ENCODE measurements at places on chromosomes 4 and X. TPM values are rescaled to one million over a fixed set of nuclear protein-coding genes. Genes with fewer than 3 reads are reported as not detected.

GRCh38 chrX:27444093-27444908 is 18.8 kb downstream of the PPP4R3C start:
- DNase-seq, result no peak
- no peak overlapping the region for H3K4me3 ChIP-seq
- no peaks in the 10 kb centered on the region for H3K4me1 ChIP-seq
- no peaks in the 10 kb centered on the region for H3K27me3 ChIP-seq
- no peaks in the 10 kb centered on the region for H3K36me3 ChIP-seq
- no peak overlapping the region for H3K27ac ChIP-seq

GRCh38 chr4:55545641-55546505 is 836 bp downstream of the CLOCK start:
- H3K27me3 ChIP-seq, result no peaks in the 10 kb centered on the region
- peak; percentile 92 for DNase-seq
- H3K27ac ChIP-seq, result peak overlapping the region; percentile 61

- no peak for DNase-seq
- H3K4me3 ChIP-seq, result no peak overlapping the region
- H3K36me3 ChIP-seq, result no peaks in the 10 kb centered on the region
- no peaks in the 10 kb centered on the region for H3K27me3 ChIP-seq
- H3K4me1 ChIP-seq, result peaks cover 5% of the 10 kb centered on the region
These were observed 59.0 kb downstream of the ZNF827 start for GRCh38 chr4:145879598-145879997.

DNA sequence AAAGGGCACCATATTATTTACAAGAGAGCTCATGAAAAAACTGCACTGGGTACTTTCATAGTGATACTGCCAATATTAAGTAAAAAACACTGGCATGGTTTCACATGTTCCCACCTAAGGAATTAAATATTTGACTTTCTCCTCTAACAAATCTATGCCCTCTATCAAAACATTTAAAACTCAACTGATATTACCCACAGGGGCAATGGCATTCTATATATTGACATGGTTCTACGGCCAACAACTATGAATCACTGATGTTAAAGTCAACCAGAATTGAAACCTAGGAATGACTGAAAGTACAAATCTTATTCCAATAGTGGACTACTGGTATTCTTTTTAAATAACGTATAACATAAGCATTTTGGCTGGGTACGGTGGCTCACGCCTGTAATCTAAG is 28.2 kb downstream of the PHKA2 start:
- H3K36me3 ChIP-seq, result no peaks in the 10 kb centered on the region
- DNase-seq, result no peak

GRCh38 chrX:105527759-105528158 is 294.6 kb upstream of the NRK start:
- DNase-seq, result no peak
- H3K27ac ChIP-seq, result no peak overlapping the region
- peaks cover 2% of the 10 kb centered on the region for H3K4me1 ChIP-seq
- no peak overlapping the region for H3K4me3 ChIP-seq
- H3K27me3 ChIP-seq, result no peaks in the 10 kb centered on the region

DNA sequence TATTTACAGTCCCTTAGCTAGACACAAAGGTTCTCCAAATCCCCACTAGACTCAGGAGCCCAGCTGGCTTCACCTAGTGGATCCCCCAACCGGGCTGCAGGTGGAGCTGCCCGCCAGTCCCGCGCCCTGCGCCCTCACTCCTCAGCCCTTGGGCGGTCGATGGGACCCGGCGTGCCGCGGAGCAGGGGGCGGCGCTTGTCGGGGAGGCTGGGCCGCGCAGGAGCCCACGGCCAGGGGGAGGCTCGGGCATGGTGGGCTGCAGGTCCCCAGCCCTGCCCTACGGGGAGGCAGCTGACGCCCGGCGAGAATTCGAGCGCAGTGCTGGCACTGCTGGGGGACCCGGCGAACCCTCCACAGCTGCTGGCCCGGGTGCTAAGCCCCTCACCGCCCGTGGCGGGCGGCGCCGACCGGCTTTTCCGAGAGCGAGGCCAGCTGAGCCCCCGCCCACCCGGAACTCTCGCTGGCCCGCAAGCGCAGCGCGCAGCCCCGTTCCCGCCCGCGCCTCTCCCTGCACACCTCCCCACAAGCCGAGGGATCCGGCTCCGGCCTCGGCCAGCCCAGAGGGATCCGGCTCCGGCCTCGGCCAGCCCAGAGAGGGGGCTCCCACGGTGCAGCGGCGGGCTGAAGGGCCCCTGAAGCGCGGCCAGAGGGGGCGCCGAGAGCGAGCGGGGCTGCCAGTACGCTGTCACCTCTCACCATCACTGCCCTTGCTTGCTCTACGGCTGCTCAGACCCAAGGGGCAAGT is 39.4 kb downstream of the WFS1 start:
- no peak for DNase-seq
- H3K36me3 ChIP-seq, result peaks cover 2% of the 10 kb centered on the region
- H3K27ac ChIP-seq, result no peak overlapping the region
- no peaks in the 10 kb centered on the region for H3K27me3 ChIP-seq
- no peak overlapping the region for H3K4me3 ChIP-seq
- H3K4me1 ChIP-seq, result no peaks in the 10 kb centered on the region

DNA sequence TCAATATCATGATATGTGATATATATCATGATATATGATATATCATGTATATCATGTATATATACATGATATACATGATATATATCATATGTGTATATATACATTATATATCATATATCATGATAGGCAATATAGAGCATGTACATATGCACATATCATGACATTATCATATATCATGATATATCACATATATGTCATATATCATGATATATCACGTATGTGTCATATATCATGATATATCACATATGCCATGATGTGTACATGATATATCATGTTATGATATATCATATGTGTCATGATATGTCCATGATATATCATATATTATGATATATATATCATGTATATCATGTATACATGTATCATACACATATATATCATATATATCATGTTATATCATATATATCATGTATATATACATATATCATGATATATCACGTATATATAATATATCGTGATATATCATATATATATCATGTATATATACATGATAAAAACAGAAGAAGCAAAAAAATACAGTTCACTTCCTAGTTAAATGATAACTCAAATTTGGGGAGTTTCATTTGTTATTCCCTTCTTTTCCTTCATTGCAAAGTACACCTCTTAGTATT is 670.1 kb upstream of the EPHA5 start:
- no peak overlapping the region for H3K4me3 ChIP-seq
- no peaks in the 10 kb centered on the region for H3K36me3 ChIP-seq
- DNase-seq, result no peak
- no peaks in the 10 kb centered on the region for H3K4me1 ChIP-seq
- no peaks in the 10 kb centered on the region for H3K27me3 ChIP-seq

- H3K27ac ChIP-seq, result no peak overlapping the region
- no peaks in the 10 kb centered on the region for H3K36me3 ChIP-seq
- H3K27me3 ChIP-seq, result no peaks in the 10 kb centered on the region
These were observed 677 bp upstream of the CENPC start for GRCh38 chr4:67546004-67546356.

GRCh38 chr4:51895158-51895557 is 52.2 kb downstream of the DCUN1D4 start:
- DNase-seq, result no peak
- H3K27me3 ChIP-seq, result no peaks in the 10 kb centered on the region
- H3K4me1 ChIP-seq, result peaks cover 3% of the 10 kb centered on the region
- no peak overlapping the region for H3K27ac ChIP-seq

DNA sequence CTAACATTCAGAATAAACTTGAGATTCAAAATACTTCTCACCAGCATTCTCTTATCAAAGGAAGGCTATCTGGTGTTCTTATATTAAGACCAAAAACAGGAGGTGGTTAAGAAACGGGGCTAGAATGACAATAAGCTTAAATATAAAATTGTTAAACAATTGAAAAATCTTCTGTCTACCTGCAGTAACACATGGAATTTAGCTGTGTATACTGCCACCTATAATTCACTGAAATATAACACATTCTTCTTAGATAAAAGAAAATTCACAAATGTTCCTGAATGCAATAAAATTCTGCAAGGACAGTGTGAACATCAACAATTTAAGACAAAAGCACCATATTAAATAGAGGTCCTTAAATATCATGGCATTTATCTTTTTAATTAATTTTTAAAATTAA is 11.5 kb upstream of the PCDH10 start:
- no peaks in the 10 kb centered on the region for H3K36me3 ChIP-seq
- no peak overlapping the region for H3K27ac ChIP-seq
- H3K4me3 ChIP-seq, result no peak overlapping the region
- no peaks in the 10 kb centered on the region for H3K27me3 ChIP-seq

- H3K4me3 ChIP-seq, result no peak overlapping the region
- H3K4me1 ChIP-seq, result no peaks in the 10 kb centered on the region
- no peaks in the 10 kb centered on the region for H3K36me3 ChIP-seq
- no peak overlapping the region for H3K27ac ChIP-seq
- H3K27me3 ChIP-seq, result no peaks in the 10 kb centered on the region
- DNase-seq, result no peak
These were observed 16.0 kb downstream of the CLDN2 start for GRCh38 chrX:106936246-106936645.

DNA sequence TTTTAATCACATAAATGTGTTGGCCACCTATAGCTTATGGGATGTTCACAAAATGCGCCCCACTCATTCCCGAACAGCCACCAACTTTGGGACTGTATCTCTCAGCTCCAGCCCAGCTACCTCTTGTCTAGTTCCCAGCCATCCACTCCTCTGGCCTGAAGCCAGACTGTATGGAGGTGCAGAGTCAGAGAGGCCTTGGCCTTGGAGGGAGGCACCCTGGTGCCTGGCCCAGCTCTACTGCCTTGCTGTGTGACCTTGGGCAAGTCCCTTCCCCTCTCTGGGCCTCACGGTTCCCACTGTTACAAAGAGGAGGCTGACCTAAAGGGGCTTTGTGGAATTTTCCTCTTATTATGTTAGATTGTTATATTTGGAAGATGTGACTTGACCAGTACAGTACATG is 13.9 kb downstream of the MAMLD1 start:
- H3K36me3 ChIP-seq, result no peaks in the 10 kb centered on the region
- no peak overlapping the region for H3K4me3 ChIP-seq
- H3K27ac ChIP-seq, result no peak overlapping the region
- H3K4me1 ChIP-seq, result no peaks in the 10 kb centered on the region
- H3K27me3 ChIP-seq, result no peaks in the 10 kb centered on the region

GRCh38 chr4:74449571-74450297 is 4.8 kb downstream of the AREG start:
- no peak overlapping the region for H3K4me3 ChIP-seq
- H3K4me1 ChIP-seq, result no peaks in the 10 kb centered on the region
- DNase-seq, result no peak
- H3K27me3 ChIP-seq, result no peaks in the 10 kb centered on the region

GRCh38 chr4:142596121-142596520 is 250.0 kb downstream of the INPP4B start:
- no peaks in the 10 kb centered on the region for H3K36me3 ChIP-seq
- no peaks in the 10 kb centered on the region for H3K4me1 ChIP-seq
- no peak for DNase-seq
- no peaks in the 10 kb centered on the region for H3K27me3 ChIP-seq
- H3K4me3 ChIP-seq, result no peak overlapping the region

DNA sequence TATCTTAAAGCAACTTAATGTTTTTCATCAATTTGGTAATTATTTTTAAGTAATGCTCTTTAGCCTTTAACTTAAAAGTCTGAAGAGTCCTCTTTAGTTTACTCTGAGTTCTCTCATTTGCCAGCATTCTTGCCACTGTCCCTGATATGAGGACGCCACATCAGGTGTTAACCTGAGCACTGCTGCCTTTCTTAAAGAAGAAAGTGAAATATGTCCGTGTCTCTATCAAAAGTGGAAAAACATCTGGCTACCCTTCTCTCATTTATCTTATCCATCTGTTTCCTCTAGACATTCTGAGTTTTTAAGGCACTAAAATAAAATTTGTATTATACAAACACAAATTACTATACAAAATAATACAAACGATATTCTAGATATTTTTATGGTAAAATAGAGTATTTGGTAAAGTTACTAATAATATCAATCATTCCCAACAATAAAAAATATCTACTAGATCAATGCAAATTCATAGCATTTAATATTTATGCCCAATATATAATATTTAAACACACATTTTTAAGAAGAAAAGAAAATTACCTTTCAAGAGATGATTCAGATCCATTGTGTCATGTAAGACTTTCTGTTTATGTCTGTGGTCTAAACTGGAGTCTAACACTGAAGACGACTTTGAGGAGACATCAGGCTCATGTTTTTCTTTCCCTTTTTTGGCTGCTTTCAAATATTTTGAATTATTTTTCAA is 14.0 kb downstream of the CFAP97 start:
- no peak overlapping the region for H3K27ac ChIP-seq
- no peaks in the 10 kb centered on the region for H3K27me3 ChIP-seq
- H3K4me3 ChIP-seq, result no peak overlapping the region
- no peaks in the 10 kb centered on the region for H3K4me1 ChIP-seq
- no peak for DNase-seq
- H3K36me3 ChIP-seq, result no peaks in the 10 kb centered on the region

- no peaks in the 10 kb centered on the region for H3K4me1 ChIP-seq
- H3K36me3 ChIP-seq, result no peaks in the 10 kb centered on the region
These were observed 126.7 kb upstream of the OTUD4 start for GRCh38 chr4:145307120-145307519.

DNA sequence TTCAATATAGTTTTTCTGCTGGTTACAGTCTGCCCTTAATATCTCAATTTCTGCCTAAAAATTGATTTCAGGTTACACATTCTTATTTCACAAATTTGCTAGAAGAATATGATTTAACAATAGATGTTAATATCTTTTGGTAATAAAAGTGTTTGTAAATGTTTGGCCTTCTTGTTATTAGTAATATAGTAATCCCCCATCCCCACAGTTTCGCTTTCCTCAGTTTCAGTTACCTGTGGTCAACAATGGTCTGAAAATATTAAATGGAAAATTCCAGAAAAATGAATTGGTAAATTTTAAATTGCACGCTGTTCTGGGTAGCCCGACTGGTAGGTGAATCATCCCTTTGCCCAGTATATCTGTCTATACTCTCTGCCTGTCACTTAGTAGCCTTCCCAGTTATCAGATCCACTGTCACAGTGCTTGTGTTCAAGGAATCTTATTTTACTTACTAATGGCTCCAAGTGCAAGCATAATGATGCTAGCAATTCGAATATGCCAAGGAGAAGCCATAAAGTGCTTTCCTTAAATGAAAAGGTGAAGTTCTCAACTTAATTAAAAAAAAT is 3.5 kb upstream of the BMP2K start:
- no peaks in the 10 kb centered on the region for H3K27me3 ChIP-seq
- H3K4me3 ChIP-seq, result no peak overlapping the region
- no peaks in the 10 kb centered on the region for H3K4me1 ChIP-seq
- no peaks in the 10 kb centered on the region for H3K36me3 ChIP-seq

Gene KLB
- total RNA-seq, result not detected

Gene TAF7L
- not detected for total RNA-seq

Gene ADAM29
- not detected for total RNA-seq

Gene CT55
- total RNA-seq, result not detected

Gene ITIH6
- not detected for total RNA-seq

Gene HTN1
- total RNA-seq, result not detected

Gene PQBP1
- 48.8 TPM for total RNA-seq

Gene NIPAL1
- total RNA-seq, result 0.81 TPM

Gene RPA4
- total RNA-seq, result 2.1 TPM

Gene MAGEB2
- total RNA-seq, result not detected

Gene CHST7
- 8.5 TPM for total RNA-seq

Gene SMIM10
- 11.8 TPM for total RNA-seq
